ENCODE measurements at places on chromosomes 16 and 17. TPM values are rescaled to one million over a fixed set of nuclear protein-coding genes. Genes with fewer than 3 reads are reported as not detected.

DNA sequence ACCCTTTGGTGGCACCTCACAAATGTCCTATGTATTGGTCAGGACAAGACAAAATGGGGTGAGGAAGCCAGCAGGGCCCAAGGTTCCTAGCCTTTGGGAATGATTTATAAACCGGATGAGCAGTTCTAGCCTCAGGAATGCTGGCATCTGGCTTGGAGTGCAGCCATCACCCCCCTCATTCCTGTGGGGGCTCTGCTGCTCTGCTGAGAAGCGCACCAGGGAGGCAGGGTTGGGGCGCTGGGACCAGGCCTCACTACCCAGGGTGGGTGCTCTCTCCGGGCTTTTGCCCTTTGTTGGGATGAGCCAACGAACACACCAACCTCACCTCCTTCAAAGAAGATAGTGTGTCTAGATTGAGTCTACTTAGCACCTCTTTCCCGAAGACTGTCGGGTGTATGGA is 39.2 kb downstream of the TMEM11 start:
- H3K4me3 ChIP-seq = no peak overlapping the region
- H3K27ac ChIP-seq = peak overlapping the region; percentile 14
- no peak for DNase-seq
- peaks cover 7% of the 10 kb centered on the region for H3K36me3 ChIP-seq

DNA sequence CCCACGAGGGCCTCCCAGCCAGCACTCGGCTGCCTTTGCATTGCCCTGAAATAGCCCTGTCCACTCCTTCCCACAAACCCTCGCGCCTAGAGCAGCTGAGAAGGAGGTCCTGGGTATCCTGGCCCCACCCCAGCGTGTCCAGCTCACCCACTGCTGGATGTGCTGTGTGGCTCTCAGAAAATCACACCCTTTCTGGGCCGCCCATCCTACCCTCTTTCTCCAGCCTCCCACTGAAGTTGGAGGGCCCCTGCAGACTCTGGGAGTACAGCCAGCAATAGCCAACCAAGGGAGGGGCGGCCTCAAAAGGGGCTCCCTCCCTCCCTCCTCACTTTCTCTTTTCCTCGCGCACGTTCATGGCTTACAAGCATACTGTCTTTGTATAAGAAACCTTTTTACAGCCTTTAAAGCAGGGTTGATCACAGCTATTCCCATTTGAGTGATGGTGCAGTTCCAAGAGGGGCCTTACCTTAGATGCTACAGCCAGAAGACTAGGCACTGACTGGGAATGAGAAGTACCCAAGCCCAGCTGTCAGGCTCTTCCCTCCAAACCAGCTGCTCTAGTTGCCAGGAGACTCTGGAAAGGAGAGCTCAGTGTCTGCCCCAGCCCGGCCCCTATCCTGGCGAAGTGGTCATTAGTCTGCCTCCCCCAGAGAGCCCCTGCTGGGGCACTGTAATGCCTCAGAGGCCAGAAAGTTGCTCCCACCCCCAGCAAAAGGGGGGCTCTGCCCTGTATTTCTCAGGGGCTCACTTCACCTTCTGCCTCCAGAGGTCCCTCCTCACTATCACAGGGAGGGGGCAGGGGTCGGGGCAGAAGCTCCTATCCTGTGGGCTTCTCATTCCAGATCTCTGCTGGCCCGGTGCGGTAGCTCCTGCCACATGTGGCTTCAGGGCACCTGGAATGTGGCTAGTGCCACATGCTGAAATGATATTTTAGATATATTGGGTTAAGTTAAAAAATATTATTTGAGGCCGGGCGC is 38.1 kb downstream of the DCAKD start:
- no peak overlapping the region for H3K4me3 ChIP-seq
- H3K4me1 ChIP-seq = no peaks in the 10 kb centered on the region
- no peak overlapping the region for H3K27ac ChIP-seq
- no peak for DNase-seq

GRCh38 chr17:19309701-19310100 is 52.8 kb downstream of the B9D1 start:
- H3K27me3 ChIP-seq = no peaks in the 10 kb centered on the region
- peaks cover 31% of the 10 kb centered on the region for H3K36me3 ChIP-seq

DNA sequence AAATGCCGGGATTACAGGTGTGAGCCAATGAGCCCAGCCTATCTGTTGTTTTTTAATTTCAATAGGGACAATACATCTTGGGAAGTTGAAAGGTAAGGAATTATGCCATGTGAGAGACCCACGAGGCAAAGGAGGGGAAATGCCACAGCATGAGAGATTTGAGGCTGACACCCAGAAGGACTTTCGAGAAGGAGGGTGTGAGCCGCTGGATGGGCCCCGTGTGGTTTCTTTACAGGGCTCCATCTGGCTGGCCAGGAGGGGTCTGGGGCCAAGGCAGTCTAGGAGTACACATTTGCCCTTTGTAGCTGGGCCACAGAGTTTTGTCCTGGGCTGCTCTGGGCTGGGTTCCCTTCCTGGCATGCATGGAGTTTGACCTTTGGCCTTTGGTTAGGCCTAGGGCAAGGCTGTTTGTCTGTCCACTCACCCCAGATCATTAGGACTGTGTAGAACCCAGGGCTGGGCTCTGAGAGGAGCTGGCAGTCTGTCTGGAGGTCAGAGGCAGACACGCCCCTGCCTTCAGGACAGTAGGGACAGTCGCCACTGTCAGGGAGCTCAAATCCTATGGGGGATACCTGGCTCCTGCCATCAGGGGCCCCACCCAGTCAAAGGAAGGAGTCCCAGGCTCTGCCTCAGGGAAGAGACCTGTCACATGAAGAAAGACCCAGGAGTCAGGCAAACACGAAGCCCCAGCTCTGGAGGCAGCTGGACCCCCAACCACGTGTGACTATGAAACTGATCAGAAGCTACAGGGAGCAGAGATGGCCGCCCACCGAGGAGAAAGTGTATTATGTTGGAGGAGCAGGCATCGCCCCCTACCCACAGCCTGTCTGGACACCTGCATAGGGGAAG is 24.2 kb upstream of the NXPH3 start:
- peaks cover 5% of the 10 kb centered on the region for H3K4me1 ChIP-seq
- H3K27ac ChIP-seq = no peak overlapping the region
- H3K4me3 ChIP-seq = no peak overlapping the region
- peaks cover 4% of the 10 kb centered on the region for H3K27me3 ChIP-seq

- H3K4me1 ChIP-seq = no peaks in the 10 kb centered on the region
- H3K4me3 ChIP-seq = no peak overlapping the region
- H3K27ac ChIP-seq = no peak overlapping the region
- DNase-seq = no peak
- H3K27me3 ChIP-seq = peaks cover 6% of the 10 kb centered on the region
These were observed 6.3 kb upstream of the NETO2 start for GRCh38 chr16:47150067-47150466.

- no peaks in the 10 kb centered on the region for H3K36me3 ChIP-seq
- H3K27ac ChIP-seq = no peak overlapping the region
- H3K4me3 ChIP-seq = no peak overlapping the region
- H3K4me1 ChIP-seq = no peaks in the 10 kb centered on the region
- no peaks in the 10 kb centered on the region for H3K27me3 ChIP-seq
These were observed 395.3 kb downstream of the HS3ST4 start for GRCh38 chr16:26087091-26087490.

DNA sequence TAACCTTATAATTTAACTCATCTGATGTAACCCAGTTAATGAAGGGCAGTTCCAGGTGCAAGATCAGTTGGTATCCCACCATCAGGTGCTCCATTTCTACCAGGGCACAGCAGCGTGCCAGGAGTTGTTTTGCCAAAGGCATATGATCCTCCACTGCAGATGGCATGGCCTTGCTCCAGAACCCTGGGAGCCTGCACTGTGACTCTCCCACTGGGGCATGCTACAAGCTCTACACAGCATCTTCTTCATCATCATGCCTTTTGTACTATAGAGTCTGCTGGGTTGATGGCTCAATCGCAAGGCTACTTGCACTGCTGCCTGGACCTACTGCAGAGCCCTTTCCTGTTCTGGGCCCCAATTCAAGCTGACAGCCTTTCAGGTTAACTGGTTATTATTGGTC is 11.3 kb upstream of the MAPT start:
- H3K4me3 ChIP-seq = no peak overlapping the region
- no peaks in the 10 kb centered on the region for H3K27me3 ChIP-seq
- H3K36me3 ChIP-seq = no peaks in the 10 kb centered on the region
- H3K4me1 ChIP-seq = no peaks in the 10 kb centered on the region
- DNase-seq = no peak
- H3K27ac ChIP-seq = no peak overlapping the region

DNA sequence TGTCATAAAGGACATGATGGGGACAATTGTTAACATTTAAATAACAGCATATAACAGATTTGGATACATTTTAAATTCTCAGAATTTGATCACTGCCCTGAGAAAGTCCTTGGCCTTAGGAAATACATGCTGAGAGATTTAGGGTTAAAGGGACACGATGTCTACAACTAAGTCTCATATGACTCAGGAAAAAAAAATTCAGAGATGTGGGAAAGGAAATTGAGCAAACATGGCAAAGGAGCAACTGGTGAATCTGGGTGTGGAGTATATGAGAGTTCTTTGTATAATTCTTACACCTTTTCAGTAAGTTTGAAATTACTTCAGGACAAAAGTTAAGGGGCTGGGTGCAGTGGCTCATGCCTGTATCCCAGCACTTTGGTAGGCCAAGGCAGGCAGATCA is 18.2 kb downstream of the MPP3 start:
- H3K27ac ChIP-seq = no peak overlapping the region
- no peak for DNase-seq
- H3K4me1 ChIP-seq = no peaks in the 10 kb centered on the region
- H3K27me3 ChIP-seq = no peaks in the 10 kb centered on the region

DNA sequence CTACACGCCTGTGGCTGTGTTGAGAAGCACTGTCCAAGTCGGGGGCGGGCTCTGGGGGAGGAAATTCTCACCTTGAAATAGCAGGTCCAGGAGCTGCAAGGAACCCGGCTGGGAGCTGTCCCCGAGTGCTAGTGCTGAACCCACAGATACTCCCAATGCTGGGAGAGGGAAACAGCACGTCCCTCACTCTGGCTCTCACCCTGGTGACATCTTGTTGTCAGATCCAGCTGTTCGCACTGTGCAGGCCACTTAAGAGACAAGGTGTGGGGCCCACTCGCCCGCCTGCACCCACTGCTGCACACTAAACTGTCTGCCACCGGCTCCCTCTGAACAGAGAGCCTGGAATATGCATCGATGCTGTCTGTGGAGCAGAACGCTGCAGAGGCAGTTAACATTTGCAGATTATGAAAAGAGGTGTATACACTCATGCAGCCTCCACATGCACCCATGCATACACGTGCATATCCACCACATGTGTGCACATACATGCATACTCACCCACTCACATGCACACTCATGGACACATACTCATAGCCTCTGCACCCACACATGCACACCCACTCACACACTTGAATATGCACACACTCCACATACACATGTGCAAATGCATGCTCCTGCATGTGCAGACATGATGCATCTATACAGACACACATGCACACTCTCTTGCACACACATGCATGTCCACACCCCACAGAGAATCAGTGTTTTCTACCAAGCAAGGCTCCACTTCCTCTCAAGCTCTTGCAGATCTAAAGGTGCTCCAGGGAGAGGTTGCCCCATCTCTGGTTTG is 42.0 kb downstream of the MGAT5B start:
- no peaks in the 10 kb centered on the region for H3K27me3 ChIP-seq
- H3K4me1 ChIP-seq = no peaks in the 10 kb centered on the region
- no peaks in the 10 kb centered on the region for H3K36me3 ChIP-seq
- no peak overlapping the region for H3K27ac ChIP-seq
- peak; percentile 79 for DNase-seq

GRCh38 chr17:4234401-4234800 is 29.4 kb downstream of the ANKFY1 start:
- no peak for DNase-seq
- H3K27me3 ChIP-seq = no peaks in the 10 kb centered on the region
- no peak overlapping the region for H3K27ac ChIP-seq
- peaks cover 16% of the 10 kb centered on the region for H3K4me1 ChIP-seq

- no peaks in the 10 kb centered on the region for H3K36me3 ChIP-seq
- peaks cover 39% of the 10 kb centered on the region for H3K4me1 ChIP-seq
- H3K4me3 ChIP-seq = no peak overlapping the region
- no peak for DNase-seq
- peak overlapping the region; percentile 83 for H3K27ac ChIP-seq
These were observed 9.7 kb downstream of the RHBDF2 start for GRCh38 chr17:76491271-76492122.

CLEC3A gene
- total RNA-seq = not detected

SLC5A11 gene
- not detected for total RNA-seq

ETV4 gene
- 4.0 TPM for total RNA-seq

ZP2 gene
- total RNA-seq = 0.67 TPM
